Fibroblast of the aortic adventitia (primary cell): ENCODE measurements at places on chromosomes 16 and 17. TPM values are rescaled to one million over a fixed set of nuclear protein-coding genes. Genes with fewer than 3 reads are reported as not detected.

The NPW gene
- 0.45 TPM in 1 of 2 replicates, not detected in the other for total RNA-seq

The ITGAX gene
- not detected in 2 replicates for total RNA-seq

The KIF18B gene
- 0.08 and 10.8 TPM in 2 replicates for total RNA-seq

The TLCD1 gene
- total RNA-seq, result 7.8 TPM in 1 of 2 replicates, not detected in the other

The HES7 gene
- total RNA-seq, result 0.09 TPM in 1 of 2 replicates, not detected in the other

The CCL8 gene
- total RNA-seq, result not detected in 2 replicates

The IRX6 gene
- not detected in 2 replicates for total RNA-seq

The FCSK gene
- 8.1 and 8.9 TPM in 2 replicates for total RNA-seq

The TBC1D3I gene
- 0.09 TPM in 1 of 2 replicates, not detected in the other for total RNA-seq

The RNF157 gene
- total RNA-seq, result 0.08 and 0.18 TPM in 2 replicates

The NGFR gene
- 3.3 TPM in 1 of 2 replicates, not detected in the other for total RNA-seq

The WNT9B gene
- 0.09 TPM in 1 of 2 replicates, not detected in the other for total RNA-seq

The SNRNP25 gene
- 11.8 and 15.8 TPM in 2 replicates for total RNA-seq

The PRDM7 gene
- total RNA-seq, result not detected in 2 replicates

The ARHGAP44 gene
- 2.3 and 7.0 TPM in 2 replicates for total RNA-seq

The KRT40 gene
- not detected in 2 replicates for total RNA-seq

The STX4 gene
- total RNA-seq, result 24.2 and 29.7 TPM in 2 replicates

The SCN4A gene
- 0.18 TPM in 1 of 2 replicates, not detected in the other for total RNA-seq

The GAS2L2 gene
- total RNA-seq, result not detected in 2 replicates

The SLC35G6 gene
- total RNA-seq, result not detected in 2 replicates

The TNP2 gene
- total RNA-seq, result not detected in 2 replicates

The ASGR2 gene
- total RNA-seq, result not detected in 2 replicates
